ENCODE measurements at places on chromosomes 16 and 17. TPM values are rescaled to one million over a fixed set of nuclear protein-coding genes. Genes with fewer than 3 reads are reported as not detected.

Gene KRTAP4-5
- total RNA-seq = not detected

Gene WFIKKN1
- total RNA-seq = 16.8 TPM

Gene DBNDD1
- 23.2 TPM for total RNA-seq

Gene MYOCD
- total RNA-seq = 1.1 TPM

Gene RAB26
- 0.81 TPM for total RNA-seq

Gene TNFRSF17
- 2.9 TPM for total RNA-seq

Gene MYH1
- 0.06 TPM for total RNA-seq

Gene MILR1
- 6.3 TPM for total RNA-seq

Gene MRPS23
- 37.9 TPM for total RNA-seq

Gene P2RX1
- 3.7 TPM for total RNA-seq

Gene TPSAB1
- total RNA-seq = 31.1 TPM

Gene KRT27
- total RNA-seq = not detected

Gene TP53TG3F
- not detected for total RNA-seq

Gene CCDC200
- total RNA-seq = not detected

Gene MEOX1
- total RNA-seq = not detected

Gene TAF15
- 60.5 TPM for total RNA-seq

Gene EPX
- total RNA-seq = not detected

Data from upper lobe of left lung (tissue), 6 donors.